ENCODE measurements at places on chromosomes 6 and 20.

- no peak for DNase-seq
- no peaks in the 10 kb centered on the region for H3K27me3 ChIP-seq
- no peak overlapping the region for H3K4me3 ChIP-seq
- peaks cover 27% of the 10 kb centered on the region for H3K4me1 ChIP-seq
- H3K27ac ChIP-seq, result no peak overlapping the region
- H3K36me3 ChIP-seq, result peaks cover 2% of the 10 kb centered on the region
Measured at GRCh38 chr6:20699402-20699801, 165.1 kb downstream of the CDKAL1 start.

DNA sequence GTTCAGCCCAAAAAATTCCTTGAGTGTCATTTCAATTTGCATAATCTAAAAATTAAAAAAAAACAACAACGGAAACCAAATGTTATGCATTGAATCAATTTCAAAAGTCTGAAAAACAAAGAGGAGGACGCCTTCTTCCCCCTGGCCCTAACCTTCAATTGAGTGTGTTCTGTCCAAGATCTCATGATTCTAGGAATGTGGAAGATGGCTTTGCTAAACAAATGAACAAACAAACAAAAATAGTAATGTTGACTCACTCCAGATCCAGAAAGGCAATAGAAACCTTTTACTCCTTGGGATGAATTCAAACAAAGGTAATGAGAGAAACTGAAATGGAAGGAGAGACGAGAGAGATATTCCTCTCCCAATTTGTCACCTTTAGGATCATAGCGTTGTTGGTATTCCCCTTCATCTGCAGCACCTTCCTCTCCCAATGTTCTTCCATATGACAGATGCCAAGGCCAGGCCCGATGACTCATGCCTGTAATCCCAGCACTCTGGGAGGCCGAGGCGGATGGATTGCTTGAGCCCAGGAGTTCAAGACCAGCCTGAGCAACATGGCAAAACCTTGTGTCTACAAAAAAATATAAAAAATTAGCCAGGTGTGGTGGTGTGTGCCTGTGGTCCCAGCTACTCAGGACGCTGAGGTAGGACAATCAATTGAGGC lies 109.2 kb upstream of the ADGRF1 start:
- peaks cover 23% of the 10 kb centered on the region for H3K27me3 ChIP-seq
- H3K36me3 ChIP-seq, result no peaks in the 10 kb centered on the region
- H3K27ac ChIP-seq, result no peak overlapping the region

DNA sequence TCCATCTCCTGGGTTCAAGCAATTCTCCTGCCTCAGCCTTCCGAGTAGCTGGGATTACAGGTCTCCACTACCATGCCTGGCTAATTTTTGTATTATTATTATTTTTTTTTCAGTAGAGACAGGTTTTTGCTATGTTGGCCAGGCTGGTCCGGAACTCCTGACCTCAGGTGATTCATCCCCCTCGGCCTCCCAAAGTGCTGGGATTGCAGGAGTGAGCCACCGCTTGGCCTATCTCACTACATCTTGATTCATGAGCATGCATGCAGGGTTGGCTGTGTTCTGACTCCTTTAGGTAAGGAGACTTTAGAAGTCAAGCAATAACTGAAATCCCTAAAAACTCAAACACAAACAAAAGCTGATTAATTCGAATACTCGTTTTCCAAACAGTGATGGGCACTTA lies 80.9 kb downstream of the GJA1 start:
- DNase-seq, result no peak
- H3K27ac ChIP-seq, result no peak overlapping the region
- no peaks in the 10 kb centered on the region for H3K27me3 ChIP-seq
- H3K36me3 ChIP-seq, result no peaks in the 10 kb centered on the region
- no peak overlapping the region for H3K4me3 ChIP-seq

DNA sequence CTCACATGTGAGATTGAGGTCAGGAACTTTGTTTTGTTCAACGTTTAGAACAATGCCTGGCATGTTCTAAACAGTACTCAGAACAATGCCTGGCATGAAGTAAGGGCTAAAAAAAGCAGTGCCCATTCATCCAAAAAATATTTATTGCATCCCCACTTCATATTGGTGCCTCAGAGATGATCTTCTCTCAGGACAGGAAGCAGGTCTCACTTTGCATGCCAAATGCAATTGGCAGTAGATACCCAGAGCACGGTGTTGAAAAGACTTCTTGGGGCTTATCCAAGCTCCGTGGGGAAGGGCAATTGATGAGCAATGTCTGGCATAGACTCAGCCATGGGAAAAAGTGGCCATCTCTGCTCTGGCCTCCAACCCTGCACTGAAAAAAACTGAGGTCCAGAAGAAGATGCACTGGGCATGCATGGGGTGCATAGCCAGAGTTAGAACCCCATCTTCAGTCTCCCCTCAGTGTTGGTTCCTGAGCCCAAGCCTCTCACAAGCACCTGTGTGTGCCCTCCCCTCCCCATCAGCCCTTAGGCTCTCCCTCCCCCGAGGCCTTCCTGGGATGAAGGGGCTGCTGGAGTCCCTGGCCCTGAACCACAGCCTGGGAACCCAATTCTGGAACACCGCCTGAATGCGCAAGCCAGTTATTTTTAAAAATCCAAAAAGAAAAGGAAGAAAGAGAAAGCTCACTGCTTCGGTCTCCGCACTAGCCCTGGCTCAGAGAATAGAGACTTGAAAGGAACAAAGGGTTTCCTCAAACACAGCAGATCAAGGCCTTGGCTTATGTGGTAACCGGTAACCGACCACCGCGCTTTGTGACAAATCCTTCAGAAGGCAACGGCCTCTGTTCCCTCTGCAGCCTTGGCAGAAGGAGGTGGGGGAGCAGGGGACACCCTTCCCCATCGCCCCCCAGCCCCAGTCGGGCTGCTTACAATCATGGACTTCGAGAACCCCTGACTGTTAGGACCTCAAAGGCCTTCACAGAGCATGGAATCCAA lies 78.5 kb upstream of the SIRPA start:
- H3K27ac ChIP-seq, result no peak overlapping the region
- no peaks in the 10 kb centered on the region for H3K4me1 ChIP-seq
- no peak overlapping the region for H3K4me3 ChIP-seq
- no peaks in the 10 kb centered on the region for H3K36me3 ChIP-seq

GRCh38 chr20:6036213-6036612 lies 17.6 kb downstream of the LRRN4 start:
- no peaks in the 10 kb centered on the region for H3K27me3 ChIP-seq
- no peak overlapping the region for H3K4me3 ChIP-seq
- peaks cover 6% of the 10 kb centered on the region for H3K4me1 ChIP-seq
- no peak overlapping the region for H3K27ac ChIP-seq

GRCh38 chr20:63682384-63683139 lies 13.9 kb upstream of the TNFRSF6B start:
- H3K4me1 ChIP-seq, result no peaks in the 10 kb centered on the region
- no peaks in the 10 kb centered on the region for H3K36me3 ChIP-seq
- H3K4me3 ChIP-seq, result no peak overlapping the region
- no peak for DNase-seq
- no peak overlapping the region for H3K27ac ChIP-seq

GRCh38 chr6:5457983-5458683 lies 196.8 kb downstream of the FARS2 start:
- H3K36me3 ChIP-seq, result peaks cover 2% of the 10 kb centered on the region
- DNase-seq, result no peak
- H3K27me3 ChIP-seq, result no peaks in the 10 kb centered on the region

DNA sequence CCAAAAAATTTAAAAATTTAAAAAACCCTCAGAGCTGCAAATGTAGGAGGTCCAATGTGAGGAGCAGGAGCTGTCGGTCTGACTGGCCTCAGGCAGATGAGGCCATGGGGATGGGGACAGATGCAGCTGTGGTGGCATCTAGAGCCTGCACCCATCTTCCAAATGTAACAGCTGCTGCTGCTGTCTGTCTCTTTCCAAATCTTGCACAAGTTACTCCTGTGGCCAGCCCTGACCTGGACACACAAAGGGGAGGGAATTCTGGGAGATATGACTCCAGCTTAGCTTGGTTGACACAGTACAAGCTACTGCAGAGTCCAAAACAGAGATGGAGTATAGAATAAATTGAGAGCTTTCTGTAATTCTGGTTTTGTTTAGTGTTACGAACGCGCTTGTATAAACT lies 115.2 kb downstream of the PRND start:
- no peaks in the 10 kb centered on the region for H3K4me1 ChIP-seq
- DNase-seq, result no peak
- H3K36me3 ChIP-seq, result no peaks in the 10 kb centered on the region
- no peak overlapping the region for H3K4me3 ChIP-seq
- no peaks in the 10 kb centered on the region for H3K27me3 ChIP-seq

DNA sequence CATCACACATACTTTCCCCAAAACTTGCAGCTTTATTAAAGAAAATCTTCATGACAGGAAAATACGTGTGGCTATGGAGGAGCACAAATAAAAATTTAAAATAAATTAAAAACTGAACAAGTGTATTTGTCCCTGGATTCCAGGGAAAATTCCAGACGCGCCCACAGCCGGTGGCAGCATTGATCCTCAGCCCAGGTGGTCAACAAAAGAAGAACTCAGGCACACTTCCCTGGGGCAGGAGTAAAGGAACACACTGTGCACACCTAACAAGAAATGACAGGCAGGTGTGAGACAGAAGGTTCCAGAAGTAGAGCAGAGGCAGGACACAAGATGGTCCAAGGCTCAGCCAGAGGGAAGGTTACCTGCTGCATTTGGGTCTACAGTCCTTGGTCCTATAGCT lies 36.3 kb downstream of the FOXA2 start:
- no peaks in the 10 kb centered on the region for H3K27me3 ChIP-seq
- no peak overlapping the region for H3K4me3 ChIP-seq
- no peak for DNase-seq
- no peaks in the 10 kb centered on the region for H3K36me3 ChIP-seq
- no peaks in the 10 kb centered on the region for H3K4me1 ChIP-seq

GRCh38 chr6:13256266-13257001 lies 71.9 kb downstream of the TBC1D7 start:
- H3K4me3 ChIP-seq, result no peak overlapping the region
- peaks cover 4% of the 10 kb centered on the region for H3K36me3 ChIP-seq
- peaks cover 4% of the 10 kb centered on the region for H3K27me3 ChIP-seq
- no peak for DNase-seq

DNA sequence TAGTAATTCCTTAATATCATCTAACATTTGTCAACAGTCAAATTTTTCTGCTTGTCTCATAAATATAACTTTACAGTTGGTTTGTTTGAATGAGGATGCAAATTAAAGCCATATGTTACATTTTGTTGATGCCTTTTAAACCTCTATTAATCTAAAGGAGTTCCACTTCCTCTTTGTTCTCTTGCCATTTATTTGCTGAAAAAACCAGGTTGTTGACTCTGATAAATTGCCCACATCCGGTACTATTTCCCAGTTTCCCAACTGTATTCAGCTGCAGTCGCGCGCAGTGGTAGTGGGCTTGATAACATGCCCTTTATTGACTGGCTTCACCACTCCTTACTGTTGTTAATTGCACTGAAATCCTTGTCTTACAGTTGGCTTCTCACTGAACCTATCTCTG lies 32.8 kb upstream of the SIRPB2 start:
- DNase-seq, result no peak
- H3K27ac ChIP-seq, result no peak overlapping the region
- no peaks in the 10 kb centered on the region for H3K36me3 ChIP-seq
- H3K4me3 ChIP-seq, result no peak overlapping the region
- no peaks in the 10 kb centered on the region for H3K4me1 ChIP-seq

DNA sequence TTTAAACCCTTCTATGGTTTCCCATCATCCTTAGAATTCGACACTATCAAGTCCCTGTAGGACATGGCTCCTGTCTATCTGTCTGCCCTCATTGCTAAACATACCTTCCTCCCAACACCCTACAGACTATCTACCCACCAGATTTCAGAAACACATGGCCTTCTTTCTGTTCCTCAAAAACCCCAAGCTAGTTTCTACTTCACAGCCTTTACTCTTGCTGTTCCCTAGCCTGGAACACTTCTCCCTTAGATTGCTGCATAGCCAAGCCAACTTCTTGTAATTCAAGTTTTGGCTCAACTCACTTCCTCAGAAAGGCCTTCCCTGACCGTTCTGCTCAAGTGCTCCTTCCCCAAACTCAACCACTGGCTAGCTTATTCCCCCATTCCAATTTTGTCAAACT lies 156.2 kb downstream of the BTBD9 start:
- no peak overlapping the region for H3K4me3 ChIP-seq
- H3K4me1 ChIP-seq, result peaks cover 5% of the 10 kb centered on the region
- H3K27me3 ChIP-seq, result no peaks in the 10 kb centered on the region
- H3K27ac ChIP-seq, result no peak overlapping the region
- DNase-seq, result no peak

DNA sequence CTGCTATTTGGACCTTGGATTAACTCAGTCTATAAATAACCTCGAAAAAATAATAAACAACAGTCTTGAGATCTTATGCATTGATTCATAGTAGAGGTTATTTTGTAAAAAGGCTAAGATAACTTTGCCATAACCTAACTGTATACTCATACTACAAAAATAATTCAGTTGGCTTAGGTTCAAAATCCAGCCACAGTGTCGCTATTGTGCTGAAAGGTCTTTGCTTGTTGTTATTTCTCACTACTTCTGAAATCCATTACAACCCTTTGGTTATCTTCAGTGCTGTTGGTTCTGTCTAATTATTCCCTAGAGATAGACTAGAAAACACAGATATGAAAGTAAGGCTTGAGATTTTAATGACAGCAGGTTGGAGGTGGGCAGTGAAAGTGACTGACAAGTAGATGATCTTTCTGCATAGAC lies 74.4 kb downstream of the MKKS start:
- no peaks in the 10 kb centered on the region for H3K36me3 ChIP-seq
- peaks cover 7% of the 10 kb centered on the region for H3K27me3 ChIP-seq
- no peaks in the 10 kb centered on the region for H3K4me1 ChIP-seq
- no peak overlapping the region for H3K27ac ChIP-seq
- no peak overlapping the region for H3K4me3 ChIP-seq

- H3K4me1 ChIP-seq, result no peaks in the 10 kb centered on the region
- no peak for DNase-seq
- H3K4me3 ChIP-seq, result no peak overlapping the region
- no peak overlapping the region for H3K27ac ChIP-seq
- no peaks in the 10 kb centered on the region for H3K36me3 ChIP-seq
- H3K27me3 ChIP-seq, result peaks cover 23% of the 10 kb centered on the region
Measured at GRCh38 chr6:142306736-142307135, 4.9 kb downstream of the ADGRG6 start.

DNA sequence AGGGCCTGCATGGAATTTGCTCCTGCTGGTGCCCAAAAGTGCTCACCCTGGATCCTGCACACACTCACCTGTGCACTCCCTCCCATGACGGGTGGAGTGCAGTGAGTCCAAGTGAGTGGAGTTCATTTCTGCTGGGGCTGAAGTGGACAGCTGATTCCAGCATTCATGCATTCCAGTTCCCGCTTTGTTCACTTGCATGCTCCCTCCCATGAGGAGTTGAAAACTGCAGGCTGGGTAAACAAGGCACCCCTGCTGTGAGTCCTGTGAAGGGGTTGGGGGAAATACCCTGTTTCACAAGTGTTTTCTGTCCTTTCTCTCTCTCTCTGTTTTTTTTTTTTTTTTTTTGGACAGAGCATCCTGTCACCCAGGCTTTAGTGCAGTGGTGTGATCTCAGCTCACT lies 454.1 kb upstream of the NOX3 start:
- DNase-seq, result no peak
- no peak overlapping the region for H3K4me3 ChIP-seq
- peaks cover 1% of the 10 kb centered on the region for H3K36me3 ChIP-seq
- no peaks in the 10 kb centered on the region for H3K4me1 ChIP-seq
- H3K27ac ChIP-seq, result no peak overlapping the region
